LoVo (cell line): ENCODE measurements at places on chromosomes 12 and 14.

DNA sequence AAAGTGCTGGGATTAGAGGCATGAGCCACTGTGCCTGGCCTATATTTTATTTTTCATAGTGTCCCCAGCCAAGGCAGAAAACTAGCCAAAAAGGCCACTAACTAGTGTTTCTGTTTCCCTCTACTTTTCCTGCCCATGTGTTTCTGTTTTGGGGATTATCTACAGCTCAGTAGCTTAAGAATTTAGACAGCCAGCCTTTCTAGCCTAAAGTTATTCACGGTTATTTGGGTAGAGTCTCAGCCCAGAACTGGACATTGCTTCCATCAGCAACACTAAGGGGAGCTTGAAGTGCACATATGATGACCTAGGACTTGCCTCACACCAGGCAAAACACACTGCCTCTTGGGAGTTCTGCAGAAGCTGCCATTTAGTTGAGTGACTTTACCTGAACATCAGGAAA lies 17.9 kb downstream of the PROX2 start:
- DNase-seq, result no peak

DNA sequence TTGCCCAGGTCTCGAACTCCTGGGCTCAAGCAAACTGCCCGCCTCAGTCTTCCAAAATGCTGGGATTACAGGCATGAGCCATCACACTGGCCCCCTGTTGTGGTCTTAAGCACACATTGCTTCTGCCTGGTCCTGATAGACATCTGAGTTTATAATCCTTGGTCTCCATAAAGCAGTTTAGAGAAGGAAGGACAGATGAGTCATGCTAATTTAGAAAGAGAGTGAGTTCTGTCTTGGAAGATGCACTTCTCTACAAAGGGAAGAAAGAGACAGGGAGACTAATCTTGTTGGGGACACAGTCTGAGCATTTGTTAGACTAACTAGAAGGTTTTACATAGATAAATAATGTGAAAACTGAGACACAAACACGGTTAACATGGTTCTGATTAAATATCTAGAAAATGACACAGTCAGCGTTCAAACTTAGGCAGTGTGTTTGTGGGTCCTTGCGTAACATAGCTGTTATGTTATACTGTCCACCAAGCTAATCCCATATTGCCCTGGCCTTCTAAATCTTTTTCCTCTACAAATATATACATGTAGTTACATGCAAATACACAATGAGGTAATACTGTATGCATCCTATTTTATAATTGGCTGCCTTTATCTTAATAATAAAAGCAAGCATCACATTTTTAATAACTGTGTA lies 31.0 kb downstream of the SAMD4A start:
- no peak for DNase-seq

DNA sequence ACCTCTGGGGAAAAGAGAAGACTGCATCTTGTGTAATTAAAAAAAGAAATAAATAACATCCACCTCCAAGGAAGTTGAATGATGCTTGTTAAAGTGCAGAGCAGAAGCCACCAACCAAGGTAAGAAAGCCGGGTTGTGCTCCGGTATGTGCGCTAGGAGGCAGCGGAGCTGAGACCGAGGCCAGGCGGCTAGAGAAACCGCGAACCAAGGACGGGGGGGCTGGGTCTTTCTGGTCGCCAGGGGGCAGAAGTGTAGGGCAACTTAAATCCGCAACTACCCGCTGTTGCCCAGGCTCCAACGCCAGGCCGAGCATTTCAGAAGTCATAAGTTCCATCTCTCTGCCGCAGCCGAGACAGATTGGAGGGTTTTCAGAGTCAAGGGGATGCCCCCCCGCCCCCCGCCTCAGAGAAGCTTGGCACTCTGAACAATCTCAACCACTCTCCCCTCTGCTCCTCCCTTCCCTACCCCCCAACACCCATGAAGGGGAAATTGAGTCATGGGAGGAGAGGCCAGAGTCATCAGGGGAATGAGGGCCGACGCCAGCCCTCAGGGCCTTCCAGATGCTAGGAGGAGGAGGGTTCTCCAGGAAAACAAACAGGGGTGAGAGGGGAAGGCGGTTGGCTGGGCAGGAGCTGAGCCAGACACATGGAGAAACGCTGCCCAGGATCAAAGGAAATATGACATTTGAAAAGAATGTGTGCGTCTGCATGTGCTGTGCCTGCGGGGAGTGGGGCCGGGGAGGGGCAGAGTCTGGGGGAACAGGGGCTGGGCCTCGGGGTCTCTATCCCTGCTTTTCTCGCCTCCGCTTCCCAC lies 2.2 kb upstream of the NFATC4 start:
- DNase-seq, result peak; percentile 31

DNA sequence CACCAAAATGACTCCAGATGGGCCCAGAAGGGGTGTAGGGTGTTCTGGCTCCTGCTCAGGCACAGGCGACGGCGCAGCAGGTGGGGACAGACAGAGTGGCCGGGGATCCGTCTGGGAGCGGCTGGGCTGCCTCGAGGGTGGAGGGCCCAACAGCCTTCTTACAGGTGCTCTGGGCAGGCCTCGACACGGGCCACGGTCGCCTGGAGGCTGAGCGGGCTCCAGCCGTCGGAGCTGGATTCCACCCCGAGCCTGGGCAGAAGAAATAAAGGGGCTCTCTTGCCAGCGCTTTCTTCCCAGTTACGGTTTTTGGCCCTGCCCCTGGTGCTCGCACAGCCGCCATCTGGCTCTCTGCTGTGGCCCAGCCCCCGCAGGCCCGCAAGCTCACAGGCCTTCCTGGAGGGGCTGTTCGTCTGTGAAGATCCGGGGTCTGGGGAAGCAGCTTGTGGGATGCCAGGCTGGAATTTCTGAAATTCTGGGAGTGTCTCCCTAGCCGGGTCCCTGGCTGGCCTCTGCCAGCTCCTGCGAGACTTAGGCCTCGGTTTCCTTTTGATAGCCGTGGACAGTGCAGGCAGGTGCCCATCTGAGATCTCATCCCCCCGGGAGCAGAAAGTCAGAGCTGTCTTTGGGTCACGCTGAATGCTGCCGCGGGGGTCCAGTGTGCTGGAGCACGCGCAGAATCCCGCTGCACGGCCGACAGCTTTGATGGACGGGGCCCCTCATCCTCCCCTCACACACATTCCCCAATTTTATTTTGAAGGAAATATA lies 122.7 kb downstream of the PAPOLA start:
- DNase-seq, result no peak
